ENCODE measurements at places on chromosomes 4 and X. TPM values are rescaled to one million over a fixed set of nuclear protein-coding genes. Genes with fewer than 3 reads are reported as not detected.

GRCh38 chr4:95118497-95118896 lies 360.7 kb downstream of the BMPR1B start:
- no peak for DNase-seq

DNA sequence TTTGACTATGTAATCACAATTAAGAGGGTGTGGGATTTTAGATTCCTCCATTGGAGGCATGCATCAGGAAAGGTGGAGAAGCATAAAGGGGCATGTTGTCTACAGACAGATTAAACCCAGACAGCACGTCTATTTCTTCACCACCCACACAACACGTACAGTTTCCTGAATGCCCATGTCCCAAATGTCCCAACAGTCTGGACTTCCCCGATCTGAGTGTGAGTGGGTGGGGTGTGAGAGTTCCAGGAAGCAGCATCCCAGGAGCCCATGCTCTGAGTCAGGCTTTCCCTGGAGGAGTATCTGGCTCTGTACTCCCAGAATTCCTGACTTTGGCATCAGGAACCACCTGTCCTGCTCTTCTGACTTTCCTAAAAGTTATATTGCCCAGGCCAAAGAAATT lies 30.8 kb upstream of the NDP start:
- no peak for DNase-seq

- no peak for DNase-seq
These were observed 9.3 kb upstream of the SMIM20 start for GRCh38 chr4:25904748-25905082.

Gene PI4K2B
- 20.4 TPM for total RNA-seq

Gene PPA2
- total RNA-seq, result 80.1 TPM

Gene FOXO4
- total RNA-seq, result 9.4 TPM

DNA sequence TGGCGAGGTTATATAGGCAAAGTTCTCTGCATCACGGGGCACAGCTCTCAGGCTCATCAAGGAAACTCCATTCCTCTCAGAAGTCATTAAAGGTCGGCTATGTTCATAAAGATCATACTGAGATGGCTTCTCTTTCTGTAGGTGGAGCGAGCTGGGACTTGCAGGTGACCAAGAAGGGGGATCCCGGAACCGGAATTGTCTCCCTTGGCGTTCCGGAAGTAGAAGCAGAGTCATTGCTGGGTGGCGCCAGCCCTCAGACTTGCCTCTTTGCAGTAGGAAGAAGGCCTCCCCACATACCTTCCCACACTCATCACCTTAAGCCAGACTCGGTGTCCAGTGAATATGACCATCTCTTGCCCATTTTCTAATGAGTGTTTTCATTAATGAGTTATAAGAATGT lies 17.9 kb upstream of the HPGD start:
- no peak for DNase-seq

DNA sequence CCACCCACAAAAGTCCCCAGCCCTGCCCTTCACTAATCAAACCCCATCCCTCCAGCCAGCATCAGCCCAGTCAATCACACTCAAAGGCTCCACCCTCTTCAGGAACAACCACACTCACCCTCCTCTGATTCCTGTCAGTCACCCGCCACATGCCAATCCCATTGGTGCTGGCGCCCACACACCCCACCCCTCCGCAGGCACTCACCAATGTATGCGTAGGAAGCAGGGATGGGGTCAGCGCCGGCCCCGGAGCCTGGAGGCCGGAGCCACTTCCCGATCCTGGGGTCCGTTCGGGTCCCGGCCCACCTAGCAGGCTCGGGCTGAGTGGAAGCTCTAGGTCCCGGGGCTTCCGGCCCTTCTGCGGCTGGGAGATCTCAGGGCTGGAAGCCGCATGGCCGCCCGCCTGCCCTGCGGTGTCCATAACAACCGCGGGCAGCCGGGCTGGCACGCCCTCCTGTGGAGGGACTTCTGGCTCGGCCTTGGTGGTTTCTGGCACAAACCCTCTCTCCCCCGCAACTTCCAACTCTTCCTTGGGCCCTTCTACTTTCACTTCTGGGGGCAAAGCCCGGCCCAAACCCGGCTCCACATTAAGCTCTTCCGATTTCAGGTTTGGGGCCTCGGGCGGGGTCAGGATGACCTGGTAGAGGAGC lies 7.9 kb upstream of the CFP start:
- DNase-seq, result peak; percentile 51

DNA sequence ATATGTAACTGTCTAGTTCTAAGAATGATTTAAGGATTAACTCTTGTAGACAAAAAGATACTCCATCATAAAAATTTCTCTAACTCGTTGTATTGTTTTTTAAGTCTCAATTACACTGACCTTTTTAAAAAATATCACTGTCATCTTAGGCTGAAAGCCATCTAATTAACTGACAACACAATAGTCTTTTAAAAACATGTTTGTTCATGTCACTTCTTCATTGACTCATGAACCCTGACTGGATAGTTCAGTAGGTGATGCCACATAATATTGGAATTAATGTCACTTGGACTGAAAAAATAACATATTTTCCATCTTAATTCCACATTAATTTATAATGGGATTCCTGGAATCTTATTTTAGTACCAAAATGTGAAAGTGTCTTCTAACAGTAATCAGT lies 179.3 kb downstream of the ADGRL3 start:
- DNase-seq, result no peak

DNA sequence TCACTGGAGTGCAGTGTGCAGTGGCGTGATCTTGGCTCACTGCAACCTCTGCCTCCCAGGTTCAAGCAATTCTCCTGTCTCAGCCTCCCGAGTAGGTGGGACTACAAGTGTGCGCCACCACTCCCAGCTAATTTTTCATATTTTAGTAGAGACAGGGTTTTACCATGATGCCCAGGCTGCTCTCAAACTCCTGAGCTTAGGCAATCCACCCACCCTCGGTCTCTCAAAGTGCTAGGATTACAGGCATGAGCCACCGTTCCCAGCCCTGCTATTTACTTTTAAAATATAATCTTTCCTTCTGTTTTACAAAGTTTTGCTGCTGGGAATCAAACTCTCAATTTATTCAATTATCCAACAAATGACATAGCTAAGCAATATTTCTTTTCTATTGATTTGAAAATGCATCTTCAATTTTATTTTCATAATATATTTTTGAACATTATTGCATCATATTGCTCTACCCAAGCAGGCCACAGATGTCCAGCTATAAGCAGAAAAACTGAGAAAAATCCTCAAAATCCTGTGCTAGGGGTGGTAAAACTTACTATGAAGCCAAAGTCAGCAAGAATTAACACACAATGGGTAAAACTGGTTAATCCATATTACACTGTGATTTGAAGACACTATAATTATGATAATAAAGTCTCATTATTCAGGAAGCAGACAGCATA lies 5.2 kb downstream of the TIFA start:
- no peak for DNase-seq

- no peak for DNase-seq
These were observed 85.9 kb upstream of the NKX1-1 start for GRCh38 chr4:1492142-1492457.

GRCh38 chrX:150527108-150527507 lies 41.3 kb upstream of the MTM1 start:
- no peak for DNase-seq

DNA sequence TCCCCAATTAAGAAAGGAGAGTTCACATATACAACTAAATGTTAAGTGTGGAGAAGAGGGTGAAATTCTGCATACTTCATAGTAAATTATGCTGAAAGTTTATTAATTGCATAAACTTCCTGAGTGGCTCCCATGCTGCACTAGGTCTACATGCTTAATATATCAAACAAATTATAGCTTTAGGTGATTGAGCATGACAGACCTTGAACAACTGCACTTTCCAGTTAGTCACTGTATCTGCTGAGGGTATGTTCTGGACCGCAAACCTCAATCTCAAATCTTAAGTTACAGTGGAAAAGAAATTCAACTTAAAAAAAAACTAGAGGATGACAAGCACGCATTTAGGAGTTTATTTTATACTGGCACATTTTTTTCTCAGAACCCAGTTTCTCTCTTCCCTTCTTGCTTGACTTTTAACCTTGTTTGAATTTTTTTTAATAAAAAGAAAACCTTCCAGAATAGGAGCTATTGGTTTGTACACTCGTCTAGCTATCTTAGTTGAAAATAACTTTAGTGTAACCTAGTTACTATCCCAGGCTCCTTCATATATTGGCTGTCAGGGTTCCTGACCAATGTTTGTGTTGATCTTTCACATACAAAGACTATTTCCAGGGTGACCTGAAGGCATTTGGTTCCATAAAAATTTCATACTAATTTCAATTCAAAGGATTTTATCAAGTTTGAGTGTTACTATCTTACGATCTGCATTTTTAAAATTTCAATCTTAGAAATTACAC lies 10.2 kb upstream of the FAM120C start:
- DNase-seq, result no peak

- DNase-seq, result no peak
These were observed 73.4 kb downstream of the NBDY start for GRCh38 chrX:56802428-56802827.

GRCh38 chrX:30246769-30247489 lies at the start of gene MAGEB1:
Gene MAGEB1 (plus strand): TSS chrX:30247146. CDS start chrX:30250494, 3,348 bp downstream.
- no peak for DNase-seq

DNA sequence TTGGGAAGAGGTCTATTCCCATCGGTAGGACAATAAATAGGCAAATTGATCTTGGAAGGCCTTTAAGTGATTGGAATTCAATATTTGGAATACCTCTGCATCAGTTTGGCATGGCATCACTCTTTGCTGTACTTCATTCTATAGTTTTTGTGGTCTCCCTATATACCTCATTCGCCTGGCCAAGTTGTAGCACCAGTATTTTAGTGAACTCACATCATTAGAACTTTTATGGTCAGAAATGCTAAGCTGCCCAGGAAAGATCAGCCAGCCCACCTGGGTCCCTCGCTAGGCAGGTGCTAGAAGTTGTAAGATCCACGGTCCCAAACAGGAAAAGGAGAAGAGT lies 40.3 kb downstream of the ZCCHC13 start:
- DNase-seq, result no peak

Data from thymus (tissue), 14 donors.